ENCODE measurements at places on chromosomes 2 and 18.

DNA sequence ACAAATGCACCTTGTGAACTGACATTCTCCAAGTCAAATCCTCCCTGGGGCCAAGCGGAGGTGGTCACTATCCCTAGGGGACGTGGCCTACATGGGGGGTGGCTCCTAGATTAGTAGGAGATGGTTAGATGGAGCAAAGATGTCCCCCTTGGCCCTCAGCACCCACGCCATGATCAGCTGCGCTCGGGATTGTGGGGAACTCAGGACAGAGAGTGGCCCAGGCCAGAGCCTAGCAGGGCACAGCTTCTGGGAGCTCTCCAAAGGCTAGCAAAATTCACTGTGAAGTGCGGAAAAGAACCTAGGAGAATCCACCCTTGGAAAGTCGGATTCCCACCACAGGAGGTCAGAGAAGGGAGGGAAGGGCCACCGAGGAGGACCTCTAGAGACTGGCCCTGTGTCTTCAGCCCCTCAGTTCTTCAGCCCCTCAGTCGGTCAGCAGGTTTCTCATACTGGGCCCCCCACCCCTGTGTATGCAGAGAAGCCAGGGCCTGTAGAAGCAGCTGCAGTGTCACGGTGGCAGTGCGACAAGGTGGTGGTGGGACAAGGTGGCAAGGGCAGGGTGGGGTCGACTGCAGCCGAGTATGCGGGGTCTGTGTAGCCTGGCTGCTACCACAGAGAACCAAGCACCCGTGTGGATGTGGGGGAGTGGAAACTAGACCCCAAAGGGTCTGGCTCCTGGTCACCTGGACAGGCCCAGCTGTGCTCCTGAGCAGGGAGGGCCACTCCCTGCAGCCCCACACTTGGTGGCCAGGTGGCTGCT lies 18.4 kb downstream of the GPR55 start:
- no peak for DNase-seq

DNA sequence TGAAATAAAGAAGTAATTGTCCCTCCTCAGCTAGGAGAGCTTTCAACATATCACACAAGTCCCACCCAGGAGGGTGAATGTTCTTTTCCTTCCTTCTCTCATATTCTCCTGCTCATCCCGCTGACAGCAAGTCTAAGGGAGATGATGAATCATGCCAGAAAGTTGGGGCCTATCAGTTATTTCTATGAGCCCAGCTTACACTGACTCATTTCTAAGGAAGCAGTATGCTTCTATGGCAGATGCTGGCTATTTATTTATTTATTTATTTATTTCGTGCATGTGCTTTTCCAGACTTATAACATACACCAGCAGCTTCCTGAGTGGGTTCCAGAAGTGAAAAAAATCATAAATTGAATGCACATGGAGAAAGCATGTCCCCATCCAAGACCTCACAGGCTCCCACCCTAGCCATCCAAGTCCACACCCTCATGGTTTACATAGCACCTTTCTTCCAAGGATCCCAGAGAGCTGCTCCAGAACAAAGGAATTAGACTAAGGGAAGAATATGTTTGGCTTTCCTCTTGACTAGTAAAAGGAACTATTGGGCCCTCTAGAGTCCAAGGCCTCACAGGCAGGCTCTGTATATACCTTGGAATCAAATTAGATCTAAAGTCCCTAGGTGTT lies 1074.2 kb upstream of the ZEB2 start:
- DNase-seq, result no peak

DNA sequence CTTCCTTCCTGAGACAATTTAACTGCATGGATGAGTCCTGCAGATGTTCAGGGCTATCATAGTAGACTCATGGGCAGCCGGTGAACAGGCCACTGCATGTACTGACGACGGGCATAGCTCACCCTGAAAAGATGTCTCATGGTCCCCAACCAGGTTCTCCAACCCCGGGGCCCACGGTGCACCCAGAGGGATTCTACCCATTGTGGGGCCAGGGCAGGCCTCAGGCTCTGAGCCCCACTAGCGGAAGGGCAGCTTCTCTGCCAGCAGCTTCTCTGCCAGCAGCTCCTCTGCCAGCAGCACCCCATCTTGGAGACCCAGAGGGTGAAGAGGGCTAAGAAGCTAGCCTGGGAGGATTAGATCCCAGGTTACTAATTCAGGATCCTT lies 3.2 kb upstream of the CNNM4 start:
- no peak for DNase-seq

DNA sequence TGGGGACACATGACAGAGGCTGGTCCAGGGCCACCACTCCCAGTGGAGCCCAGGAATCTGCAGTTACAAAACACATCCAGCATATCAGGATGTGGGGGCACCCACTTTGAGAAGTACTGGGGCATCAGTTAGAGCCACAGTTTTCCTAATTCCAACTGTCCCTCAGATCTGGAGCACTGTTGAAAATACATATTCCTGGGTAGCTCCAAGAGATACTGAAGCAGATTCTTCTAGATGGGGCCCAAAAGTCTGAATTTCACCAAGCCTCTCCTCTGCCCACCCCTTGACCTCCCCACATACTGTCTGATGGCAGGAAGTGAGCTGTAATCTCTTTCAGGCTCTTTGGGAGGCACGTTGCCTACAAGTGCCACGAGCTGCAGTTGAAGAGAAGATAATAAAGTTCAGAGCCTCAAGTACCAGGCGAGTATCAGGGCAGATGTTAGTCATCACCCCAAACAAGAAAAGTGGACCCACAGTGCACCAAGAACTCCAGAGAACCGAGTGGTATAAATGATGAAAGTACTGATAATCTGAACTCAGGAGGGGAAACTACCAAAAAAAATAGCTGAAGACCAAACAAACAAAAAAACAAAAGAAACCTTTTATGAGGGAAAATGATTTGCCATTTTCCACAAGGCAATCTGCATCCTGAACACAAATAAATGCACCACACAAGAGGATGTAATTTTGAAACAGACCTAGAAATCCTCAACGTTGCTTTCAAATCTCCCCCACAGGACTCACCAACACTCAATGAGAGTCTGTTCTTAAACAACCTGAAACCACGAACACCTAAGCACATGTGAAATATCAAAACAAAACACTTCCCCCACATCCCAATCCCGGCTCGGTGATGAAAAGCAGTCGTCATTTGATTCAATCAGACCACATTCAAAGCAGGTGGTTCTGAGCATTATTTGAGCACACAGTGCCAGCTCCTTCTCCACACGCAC lies 98.7 kb downstream of the TCF4 start:
- peak; percentile 4 for DNase-seq

DNA sequence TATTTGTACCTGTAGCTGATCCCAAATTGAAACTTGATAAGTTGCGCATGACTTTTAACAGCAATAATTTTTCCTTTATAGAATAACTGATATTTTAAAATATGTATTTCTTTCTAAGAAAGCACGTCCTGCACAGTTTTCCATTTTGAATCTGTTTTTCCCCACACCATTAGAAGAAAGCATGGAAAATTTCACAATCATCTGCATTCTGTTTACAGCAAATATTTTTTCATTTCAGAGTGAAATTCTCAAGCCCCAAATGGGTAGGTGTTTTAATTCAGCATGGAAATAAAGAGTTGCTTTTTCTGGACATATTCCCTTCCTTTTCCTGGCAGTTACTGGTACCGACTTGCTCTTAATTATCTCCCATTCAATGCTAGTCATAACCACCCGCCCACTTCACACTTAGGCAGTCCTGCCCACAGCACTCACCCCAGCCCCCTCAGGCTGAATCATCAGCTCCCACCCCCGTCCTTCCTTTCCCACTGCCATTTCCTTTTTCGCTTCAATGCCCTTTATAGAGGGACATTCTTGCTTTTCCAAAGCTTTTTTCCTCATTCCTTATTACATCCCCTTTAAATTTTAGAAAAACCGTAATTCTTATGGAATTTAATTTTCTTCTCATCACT lies 89.2 kb upstream of the GLS start:
- peak; percentile 26 for DNase-seq

- DNase-seq, result no peak
Observed at GRCh38 chr18:54240629-54241107, 16.2 kb upstream of the MBD2 start.

- no peak for DNase-seq
Observed at GRCh38 chr2:231791107-231791506, 4.9 kb downstream of the COPS7B start.

GRCh38 chr2:216666461-216667233 lies 28.7 kb downstream of the IGFBP5 start:
- peak; percentile 16 for DNase-seq

DNA sequence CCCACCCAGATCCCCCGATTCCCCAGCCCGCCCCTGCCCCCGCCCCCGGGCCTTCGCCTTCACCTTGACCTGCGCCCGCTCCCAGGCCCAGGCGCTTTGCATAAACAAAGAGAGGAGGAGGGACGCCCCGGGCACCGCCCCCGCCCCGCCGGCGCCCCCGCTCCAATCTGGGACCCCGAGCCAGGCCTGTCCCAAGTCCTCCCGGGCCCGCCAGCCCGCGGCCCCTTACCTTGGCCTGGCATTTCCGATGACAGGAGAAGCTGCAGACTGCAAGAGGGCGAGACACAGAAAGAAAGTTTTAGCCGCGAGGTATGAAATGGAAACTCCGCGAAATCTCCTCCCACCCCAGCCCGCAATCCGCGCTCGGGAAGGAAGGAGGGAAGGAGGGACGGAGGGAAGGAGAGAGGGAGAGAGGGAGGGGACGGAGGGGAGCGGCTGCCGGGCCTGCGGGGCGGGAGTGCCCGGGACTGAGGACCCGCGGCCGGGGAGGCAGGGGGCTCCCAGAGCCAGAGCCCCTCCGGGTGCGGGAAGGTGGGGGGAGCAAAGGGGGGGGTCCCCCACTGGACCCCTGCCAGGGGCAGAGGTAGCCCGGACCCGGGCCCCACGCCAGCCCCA lies 24.2 kb downstream of the TNS1 start:
- no peak for DNase-seq

DNA sequence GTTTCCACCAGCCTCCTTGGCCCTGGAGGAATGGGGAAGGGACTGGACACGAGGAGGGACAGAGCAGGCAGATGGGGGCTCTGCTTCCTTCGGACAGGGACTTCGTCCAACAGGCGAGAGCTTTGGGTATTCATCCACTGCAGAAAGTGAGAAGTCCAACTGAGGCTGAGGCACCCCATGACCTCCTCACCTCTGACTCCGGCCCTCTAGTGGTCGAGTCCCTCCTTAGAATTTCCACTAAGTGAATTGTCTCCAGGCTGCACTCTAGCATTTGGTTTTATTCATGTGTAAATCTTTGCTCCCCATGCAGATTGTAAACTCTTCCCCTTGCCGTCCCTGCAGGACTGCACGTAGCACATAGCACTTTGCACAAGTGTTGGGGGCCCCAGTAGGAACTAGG lies 75.6 kb downstream of the TMEM247 start:
- DNase-seq, result no peak

DNA sequence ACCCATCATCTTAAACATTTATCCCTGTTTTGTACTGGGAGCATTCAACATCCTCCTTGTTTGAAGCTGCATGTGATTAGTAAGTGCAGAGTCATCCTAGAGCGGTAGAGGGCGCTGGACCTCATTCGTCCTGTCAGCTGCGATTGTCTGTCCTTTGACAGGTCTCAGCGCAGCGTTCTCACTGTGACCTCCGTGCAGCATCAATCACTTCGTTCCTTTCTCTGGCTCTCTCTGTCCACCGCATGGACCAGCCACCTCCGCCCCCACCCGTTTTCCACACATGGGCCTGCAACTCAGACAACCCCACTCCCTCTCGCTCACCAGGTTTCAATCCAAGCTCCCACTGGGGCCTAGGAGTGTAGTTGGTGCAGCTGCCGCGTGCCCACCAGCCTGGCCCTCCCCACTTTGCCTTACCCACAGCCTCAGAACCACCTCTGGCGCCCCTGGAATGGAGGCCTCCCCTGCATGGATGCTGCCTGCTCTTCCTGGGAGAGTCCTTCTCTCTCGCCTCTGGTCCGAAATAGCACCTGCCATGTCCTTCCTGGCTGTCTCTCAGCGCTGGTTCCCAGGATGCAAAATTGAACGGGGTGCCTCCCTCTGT lies 90.5 kb downstream of the NDUFA10 start:
- peak; percentile 24 for DNase-seq

- DNase-seq, result peak; percentile 12
Observed at GRCh38 chr2:27954771-27955383, 64.3 kb downstream of the BABAM2 start.

GRCh38 chr2:70516596-70516995 lies 37.0 kb downstream of the TGFA start:
- DNase-seq, result no peak

DNA sequence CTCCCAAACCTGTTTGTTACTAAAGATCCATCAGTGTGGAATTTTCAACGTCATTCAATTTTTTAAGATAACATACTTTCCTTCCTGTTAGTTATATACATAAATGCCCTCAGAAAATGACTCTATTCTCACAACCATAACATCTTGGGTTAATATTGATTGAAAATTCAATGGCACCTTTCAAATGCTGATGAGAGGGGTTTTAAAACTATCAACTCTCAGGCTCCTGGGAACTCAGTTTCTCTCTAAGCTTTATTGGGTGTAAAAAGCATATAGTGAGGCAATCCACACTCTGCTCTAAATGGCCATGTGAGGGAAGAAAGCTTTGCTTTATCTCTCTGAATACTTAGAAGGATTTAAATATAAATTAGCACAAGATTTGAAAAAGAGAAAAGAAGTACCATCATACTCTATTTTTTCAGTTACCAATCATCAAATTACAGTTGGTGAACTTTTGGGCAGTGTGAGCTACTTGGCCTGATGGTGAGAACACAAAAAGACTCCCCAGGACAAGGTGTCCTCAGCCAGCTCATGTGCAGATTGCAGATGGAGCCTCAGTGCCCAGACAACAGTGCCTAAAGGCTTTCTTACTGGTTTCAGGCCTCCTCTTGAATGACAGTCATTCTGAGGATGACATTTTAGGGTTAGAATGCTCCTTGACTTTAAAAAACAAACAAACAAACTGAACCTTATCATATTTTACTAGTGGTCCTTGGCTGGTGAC lies 24.6 kb upstream of the CERS6 start:
- no peak for DNase-seq

- no peak for DNase-seq
Observed at GRCh38 chr2:145751629-145752028, 1231.7 kb upstream of the ZEB2 start.

DNA sequence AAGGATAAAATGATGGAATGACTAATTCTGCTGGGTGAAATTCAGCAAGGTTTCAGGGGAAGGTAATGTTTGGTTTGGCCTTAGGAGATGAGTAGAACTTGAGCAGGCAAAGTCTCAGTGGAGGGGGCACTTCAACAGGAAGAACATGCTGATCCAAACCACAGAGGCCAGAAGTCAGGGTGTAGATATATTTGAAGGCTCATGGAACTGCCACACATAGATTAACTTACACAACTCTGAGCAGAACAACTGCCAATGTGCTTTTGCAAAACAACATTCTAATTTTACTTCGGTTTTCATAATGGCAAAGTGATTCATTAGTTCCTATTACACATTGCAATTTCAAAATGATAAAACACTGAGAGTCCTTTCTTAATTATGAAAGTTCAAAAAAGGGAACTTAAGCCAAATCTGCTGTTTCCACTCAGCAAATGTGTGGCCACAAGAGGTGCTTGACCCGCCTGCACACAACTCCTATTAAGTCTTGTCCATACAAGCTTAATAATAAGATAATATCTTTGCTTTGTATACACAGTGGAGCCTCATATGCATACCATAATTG lies 284.8 kb downstream of the MREG start:
- no peak for DNase-seq

DNA sequence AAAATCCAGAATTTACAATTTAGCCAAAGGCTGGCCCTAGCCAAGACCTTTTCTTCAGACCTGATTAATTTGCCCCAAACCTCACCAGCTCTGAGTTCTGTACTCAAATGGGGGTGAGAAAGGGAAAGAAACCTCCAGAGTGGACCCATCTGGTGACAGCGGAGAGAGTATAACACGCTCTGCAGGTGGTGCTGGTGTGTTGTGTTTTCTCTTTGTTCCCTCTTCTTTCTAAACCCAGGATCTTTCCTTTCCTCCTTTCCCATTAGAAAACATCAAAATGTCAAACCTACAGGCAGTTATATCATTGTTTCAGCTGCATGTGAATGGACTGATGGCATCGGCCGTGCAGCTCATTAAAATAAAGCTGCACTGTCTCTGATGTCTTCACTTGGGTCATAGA lies 253.2 kb upstream of the SP5 start:
- DNase-seq, result no peak
